ENCODE measurements at places on chromosomes 1 and 21.

GRCh38 chr1:170530972-170531757 lies 801 bp upstream of the GORAB start:
- no peak for DNase-seq

- no peak for DNase-seq
Measured at GRCh38 chr1:54016343-54017282, 1.4 kb downstream of the LDLRAD1 start.

GRCh38 chr21:24023402-24023801 lies 1583.9 kb downstream of the MRPL39 start:
- DNase-seq = no peak

GRCh38 chr21:42794551-42794950 lies 84.8 kb downstream of the WDR4 start:
- DNase-seq = no peak

DNA sequence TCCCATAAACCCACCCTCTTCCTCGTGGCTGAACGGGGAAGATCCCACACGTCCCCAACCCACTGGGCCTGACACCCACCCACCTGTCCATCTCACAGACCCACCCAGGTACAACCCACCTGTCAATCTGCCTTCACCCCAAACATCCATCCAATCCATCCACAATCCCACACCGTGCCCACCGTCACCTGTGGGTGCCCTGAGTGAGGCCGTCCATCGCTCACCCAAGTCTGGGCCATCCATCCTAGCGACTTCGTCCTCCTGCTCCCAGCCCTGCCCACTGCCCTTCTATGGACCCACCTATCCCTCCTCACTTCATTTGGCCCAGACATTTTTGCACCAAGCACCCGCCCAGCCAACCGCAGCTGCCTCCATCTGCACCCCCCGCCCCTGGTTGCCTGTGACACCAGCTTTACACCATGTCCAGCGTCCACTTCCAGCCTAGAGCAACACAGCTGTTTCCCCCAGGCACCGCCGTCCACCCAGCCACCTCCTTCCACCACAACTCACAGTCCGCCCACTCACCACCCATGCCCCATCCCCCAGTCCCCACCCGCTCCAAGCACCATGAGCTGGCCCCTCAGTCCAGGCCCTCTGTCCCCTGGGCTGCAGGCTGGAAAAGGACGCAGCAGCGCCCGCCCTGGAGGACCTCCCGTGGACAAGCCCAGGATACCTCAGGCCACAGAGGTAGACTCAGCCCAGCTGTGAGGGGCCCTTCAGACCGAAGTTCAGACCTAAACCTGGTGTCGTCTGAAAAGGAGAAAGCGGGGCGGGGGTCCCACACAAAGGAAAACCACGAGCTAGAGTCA lies 7.7 kb downstream of the TTLL10 start:
- DNase-seq = no peak

DNA sequence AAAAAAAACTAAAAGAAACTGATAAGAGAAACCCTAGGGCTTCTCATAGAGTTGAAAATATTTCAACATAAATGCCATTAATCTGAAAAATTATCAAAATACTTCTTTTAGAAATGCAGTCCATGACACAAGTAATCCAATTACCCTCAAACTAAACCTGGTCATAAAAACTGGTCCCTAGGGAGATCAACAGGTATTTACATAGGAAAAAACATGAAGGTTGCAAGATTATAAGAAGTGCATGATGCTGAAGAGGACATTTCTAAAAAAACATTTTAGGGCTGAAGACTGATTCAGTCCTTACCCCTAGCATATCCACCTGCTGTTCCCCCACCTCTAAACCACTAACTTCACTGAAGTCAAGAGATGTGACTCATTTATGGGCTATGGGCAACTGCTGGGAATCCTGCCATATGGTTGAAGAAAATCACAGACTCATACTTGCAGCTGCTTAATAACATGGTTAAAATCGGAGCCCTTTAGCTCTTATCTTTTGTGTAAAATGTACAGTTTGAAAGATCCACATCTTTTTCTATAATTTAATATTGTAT lies 131.0 kb upstream of the RUNX1 start:
- no peak for DNase-seq

DNA sequence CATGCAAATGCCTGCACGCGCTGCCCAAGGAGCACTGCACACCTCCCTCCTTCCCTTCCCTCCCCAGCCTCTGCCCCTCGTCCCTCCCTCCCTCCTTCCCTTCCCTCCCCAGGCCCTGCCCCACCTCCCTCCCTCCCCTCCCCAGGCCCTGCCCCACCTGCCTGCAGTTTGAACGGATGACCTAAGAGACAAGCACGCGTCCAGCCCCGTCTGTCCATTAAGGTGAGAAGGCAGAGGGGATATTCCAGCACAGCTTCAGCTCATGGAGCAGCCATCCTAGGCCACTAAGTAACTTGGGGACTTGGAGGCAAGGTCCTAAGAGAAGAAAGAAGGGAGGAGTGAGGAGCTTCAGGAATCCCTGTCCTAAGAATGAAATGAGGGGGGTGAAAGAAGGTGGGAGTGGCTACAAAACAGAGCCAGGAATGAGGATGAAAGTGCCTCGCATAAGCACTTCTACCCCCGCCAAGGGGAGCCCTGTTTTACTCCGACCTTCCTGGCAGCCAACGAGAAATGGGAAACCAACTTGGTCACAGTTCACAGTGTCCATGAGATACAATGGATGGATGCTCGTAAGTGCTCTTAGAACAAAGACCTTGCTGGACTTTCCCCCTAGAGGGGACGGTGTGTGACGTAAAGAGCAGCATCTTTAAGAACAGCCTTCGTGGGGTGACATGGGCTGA lies 21.3 kb upstream of the EFHD2 start:
- no peak for DNase-seq

GRCh38 chr1:186768906-186769305 lies 59.8 kb upstream of the PLA2G4A start:
- no peak for DNase-seq

GRCh38 chr21:42096566-42096965 lies 25.4 kb downstream of the UMODL1 start:
- no peak for DNase-seq

- no peak for DNase-seq
Measured at GRCh38 chr21:32134441-32135130, 144.3 kb downstream of the MIS18A start.

DNA sequence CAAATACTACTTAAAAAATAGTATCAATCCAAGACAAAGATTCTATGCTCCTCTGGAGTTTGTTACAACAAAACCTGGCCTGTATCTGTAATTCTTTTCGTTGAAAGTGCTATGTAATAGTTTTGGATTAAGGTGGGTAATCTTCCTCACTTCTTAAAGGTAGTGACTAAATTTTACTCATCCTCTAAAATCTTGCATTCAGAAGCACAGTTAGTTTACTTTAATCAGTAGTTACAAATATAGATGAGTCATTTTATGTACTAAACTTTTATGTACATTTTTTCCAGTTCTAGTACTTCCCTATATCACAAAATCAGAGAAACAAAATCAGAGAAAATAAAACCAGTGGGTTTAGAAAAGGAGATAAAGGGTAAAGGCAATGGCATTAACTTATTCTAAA lies 51.3 kb downstream of the ZNHIT6 start:
- no peak for DNase-seq

DNA sequence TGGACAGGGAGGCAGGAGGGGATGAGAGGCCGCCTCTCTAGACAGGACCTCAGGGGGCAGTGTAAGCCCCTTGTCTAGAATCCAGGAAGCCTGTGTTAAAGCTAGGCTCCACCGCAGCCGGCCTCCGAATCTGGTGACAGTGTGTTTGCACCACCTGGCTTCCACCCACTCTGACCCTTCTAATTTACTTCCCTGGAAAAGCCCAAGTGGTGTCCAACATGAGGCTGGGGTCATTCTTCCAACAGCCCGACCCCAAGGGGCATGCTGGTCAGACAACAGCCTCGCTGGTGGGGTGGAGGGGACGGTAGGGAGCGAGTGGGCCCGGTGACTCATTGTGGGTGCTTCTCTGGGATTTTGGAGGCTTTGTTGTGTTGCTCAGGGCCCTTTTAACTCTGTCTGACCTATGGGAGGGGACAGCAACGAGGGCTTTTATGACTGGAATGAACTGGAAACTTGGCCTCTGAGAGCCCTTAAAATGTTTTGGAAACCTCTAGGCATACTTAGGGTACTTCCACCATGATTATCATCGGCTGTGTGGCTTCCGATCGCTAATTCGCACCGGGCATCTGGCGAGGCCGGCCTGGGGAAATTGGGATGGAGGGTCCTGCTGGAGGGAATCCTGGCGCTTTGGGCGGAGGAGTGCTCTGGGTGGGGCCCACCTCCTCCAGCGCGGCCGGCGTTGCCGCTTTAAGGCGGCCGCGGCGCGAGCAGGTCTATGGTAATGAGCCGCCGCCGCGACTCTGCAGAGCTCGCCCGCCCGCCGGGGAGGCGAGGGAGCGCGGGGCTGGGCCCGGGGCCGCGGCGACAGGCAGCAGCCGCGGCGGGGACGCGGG lies at the start of gene CELSR2:
CELSR2 (plus strand) TSS at position 743 of the 833 bp plus-strand sequence. CDS start 541 bp downstream, outside the sequence.
- DNase-seq = peak; percentile 98

DNA sequence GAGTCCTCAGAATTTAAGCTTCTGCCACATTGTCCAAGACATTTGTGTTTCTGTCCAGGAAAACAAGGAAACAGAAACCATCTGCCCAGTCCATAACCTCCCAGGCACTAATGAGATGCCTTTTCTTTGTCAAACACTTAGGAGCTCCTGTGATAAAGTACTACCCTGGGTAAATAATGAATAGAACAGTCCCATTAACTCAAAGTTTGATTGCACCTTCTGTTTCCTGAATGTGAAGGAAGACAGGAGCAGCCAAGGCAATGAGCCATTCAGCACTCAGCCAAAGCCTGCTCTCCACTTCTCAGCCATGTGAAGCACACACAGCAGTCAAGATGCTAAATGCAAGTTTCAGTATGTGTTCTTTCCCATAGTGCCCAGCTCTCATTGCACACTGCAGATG lies 199.8 kb downstream of the SEC16B start:
- DNase-seq = no peak

- DNase-seq = no peak
Measured at GRCh38 chr21:45160198-45160597, 85.8 kb downstream of the ADARB1 start.

DNA sequence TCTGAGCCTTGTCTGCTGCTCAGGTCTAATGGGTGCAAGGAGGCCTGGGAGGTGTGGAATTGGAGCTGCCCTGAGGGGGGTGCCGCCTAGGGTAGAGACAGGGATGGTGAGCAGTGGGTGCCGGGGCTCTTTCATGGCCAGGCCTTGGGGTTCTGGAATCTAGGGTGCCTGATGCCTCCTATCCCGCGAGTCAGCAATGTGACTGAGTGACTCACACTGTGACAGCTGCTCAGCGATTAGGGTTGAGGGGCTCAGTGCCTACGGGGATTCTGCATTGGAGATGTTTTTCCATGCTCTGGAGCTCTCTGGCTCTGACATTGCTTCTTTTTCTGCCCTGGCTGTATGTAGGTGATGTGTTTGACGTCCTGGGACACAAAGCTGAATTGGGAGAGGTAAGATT lies 16.8 kb downstream of the ATP8B2 start:
- DNase-seq = no peak

GRCh38 chr1:64137412-64137803 lies 66.0 kb upstream of the UBE2U start:
- DNase-seq = no peak

- no peak for DNase-seq
Measured at GRCh38 chr1:52579415-52579814, 22.8 kb upstream of the GPX7 start.

DNA sequence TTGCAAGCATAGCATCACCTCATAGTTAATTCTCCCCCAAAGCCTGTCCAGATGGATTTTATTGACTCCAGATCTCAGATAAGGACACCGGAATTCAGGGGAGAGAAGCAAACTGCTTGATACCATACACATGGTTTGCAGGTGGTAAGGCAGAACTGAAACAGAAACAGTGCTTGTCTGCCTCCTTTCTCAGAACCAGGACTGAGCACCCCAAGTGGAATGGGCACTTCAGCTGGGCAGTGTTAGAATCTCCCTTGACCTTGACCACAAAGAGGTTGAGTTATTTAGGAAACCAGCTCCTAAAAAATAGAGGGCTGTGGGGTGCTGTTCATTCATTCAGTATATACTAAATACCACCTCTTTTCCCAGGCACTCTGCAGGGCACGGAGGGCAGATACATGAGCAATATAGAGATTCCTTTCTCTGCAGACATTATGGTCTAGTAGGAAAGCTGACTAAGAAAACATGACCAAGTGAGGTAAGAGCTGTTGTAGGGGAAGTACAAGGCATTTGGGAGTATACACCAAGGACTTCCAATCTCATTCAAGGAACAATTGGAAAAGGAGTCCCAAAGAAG lies 185.2 kb downstream of the C1orf94 start:
- no peak for DNase-seq

DNA sequence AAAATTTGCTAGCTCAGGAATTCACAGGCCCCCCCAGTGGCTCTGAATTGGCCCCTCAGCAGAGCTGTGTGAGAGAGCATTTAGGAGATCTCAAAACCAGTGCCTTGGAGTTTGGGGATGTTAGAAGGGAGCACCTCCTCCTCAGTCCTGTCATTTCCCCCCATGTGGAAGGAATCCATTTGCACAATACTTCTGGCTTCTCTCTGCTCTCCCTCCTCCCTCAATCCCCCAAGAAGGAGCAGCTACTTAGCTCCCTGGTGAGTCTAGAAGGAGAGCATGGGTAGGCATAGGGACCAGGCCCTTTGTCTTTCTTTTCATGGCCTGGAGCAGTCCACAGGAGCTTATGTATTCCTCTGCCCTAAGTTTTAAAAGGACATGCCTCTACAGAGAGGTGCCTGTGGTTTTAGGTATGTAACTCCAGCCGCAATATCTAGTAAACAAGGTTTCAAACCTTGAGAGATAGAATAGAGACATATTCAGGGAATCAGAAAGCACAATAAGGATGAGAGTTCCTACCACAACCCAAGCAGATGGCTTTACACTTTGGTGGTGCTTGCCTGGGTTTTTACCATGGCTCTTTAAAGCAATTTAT lies 199.4 kb downstream of the FCRL5 start:
- DNase-seq = no peak

DNA sequence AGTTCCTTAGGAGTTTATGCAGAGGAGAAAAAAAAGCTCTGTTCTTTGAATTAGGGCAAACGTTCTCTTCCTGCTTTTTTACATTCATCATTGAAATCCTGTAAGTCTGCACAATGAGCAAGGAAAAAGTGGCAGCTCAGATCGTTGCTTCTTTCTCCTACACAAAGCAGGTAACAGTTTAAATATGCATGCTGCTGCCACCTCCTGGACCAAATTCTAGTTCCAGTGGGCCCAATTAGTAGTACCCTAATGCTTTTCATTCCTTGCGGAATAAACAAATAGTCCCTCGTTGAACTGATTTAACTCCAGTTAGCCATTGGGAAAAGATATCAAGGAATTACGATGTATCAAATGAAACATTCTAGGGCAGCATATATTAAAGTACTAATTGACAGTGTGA lies 20.1 kb downstream of the YTHDF2 start:
- DNase-seq = no peak

Measured in GM19239 (cell line).